Stimulated activated CD8-positive, alpha-beta memory T cell treated with anti-CD3 and anti-CD28 coated beads, Interleukin-15, amount 100 ng/mL, for 1 hour (primary cell): ENCODE measurements at places on chromosomes 1 and 21.

DNA sequence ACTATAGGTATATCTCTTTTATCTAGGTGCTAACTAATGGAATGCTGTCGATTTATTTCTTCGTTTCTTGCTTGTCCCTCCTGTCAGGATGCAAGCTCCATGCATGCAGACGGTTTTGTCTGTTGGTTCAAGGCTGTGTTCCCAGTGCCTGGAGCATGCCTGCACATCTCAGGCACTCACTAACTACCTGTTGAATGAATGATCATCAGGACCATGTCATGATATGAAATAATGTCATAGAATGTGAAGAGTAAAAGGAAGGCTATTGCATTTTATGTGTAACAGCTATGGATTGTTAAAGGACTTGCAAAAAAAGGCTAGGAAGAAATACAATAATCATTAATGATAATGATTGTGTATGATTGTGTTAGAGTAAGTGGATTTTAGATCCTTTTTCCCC is 4.2 kb downstream of the GPR25 start:
- DNase-seq = no peak

DNA sequence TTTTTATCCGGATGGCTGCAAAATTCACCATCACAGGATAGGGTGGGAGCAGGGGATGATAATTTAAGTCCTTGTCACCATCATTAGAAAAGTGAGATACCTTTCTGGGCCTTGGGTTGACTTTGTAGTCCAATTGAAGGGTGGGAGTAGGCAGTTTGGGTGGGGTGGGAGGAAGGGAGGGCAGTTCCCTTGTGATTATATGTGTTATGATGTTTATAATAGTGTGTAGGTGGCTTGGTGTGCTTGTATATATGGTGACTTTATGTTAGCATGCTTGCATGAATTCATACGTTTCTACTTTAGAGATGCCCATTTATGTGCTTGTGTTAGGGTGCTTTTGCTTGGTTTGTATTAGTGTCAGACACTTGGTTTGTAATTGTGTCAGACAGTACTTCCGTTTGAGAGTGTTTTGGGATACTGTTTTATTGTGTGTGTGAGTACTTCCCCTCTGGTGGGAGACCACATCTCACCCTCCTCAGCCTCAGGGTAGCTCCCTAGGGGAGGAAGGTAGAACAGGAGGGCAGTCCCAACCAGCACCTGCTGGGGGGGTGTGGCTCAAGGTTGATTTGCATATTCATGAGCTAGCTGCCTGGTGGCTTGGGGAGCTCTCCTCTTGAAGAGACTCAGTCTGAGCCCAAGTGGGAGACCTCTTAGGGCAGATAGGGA is 6.3 kb upstream of the POU3F1 start:
- no peak for DNase-seq

DNA sequence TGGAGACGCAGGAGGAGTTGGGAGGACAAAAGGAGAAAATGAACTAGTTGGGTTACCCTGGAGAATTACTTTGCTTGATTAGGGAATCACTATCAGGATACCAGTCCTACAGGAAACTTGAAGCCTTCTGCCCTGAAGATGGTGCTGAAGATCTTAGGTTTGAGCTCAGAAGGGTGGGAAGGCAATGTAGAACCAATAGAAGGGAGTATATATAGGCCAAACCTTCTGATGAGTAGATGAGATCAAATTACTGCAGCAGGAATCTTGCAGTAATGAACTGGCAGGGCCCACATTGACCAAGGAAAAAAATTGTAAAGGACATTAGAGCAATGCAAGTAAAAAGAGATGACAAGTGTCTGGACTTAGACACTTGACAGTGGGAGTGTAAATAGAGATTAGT is 116.3 kb upstream of the CACYBP start:
- DNase-seq = no peak

DNA sequence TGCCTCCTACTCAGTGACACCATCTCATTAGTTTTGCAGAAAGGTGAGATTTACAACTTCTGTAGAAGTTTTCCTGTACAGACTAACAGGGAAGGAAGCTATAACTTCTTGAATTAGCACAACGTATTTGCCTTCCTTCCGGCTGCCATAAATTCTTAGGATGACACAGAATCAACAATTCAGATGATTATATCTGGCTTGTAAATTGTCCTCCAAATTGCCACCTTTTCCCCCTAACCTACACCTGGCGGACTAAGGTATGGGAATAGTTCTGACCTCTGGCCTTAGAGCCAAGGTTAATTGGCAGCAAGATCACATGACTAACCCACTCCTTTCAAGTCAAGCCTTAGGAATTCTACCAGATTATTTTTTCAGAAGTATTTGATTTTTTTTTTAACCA is 284.3 kb downstream of the LMO4 start:
- no peak for DNase-seq

- DNase-seq = peak; percentile 83
Observed at GRCh38 chr1:27668808-27669723, 2.9 kb downstream of the IFI6 start.

- DNase-seq = no peak
Observed at GRCh38 chr1:241972703-241973369, 15.3 kb downstream of the BECN2 start.

DNA sequence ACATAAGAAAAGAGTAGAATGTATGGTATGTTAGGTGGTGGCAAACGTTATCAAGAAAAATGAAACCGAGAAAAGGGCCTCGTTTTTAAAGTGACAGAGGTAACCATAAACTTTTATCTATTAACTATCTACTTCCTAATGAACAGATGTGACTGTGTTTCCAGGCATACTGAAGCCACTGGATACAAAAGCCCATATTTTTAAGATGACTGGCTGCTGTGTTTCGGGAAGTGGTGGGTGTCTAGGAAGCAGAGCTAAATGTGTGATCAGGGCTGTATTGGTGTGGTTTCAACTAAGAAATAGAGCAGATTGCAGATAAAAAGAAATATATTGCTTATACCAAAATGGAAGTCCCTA is 71.8 kb downstream of the CHRM3 start:
- no peak for DNase-seq

DNA sequence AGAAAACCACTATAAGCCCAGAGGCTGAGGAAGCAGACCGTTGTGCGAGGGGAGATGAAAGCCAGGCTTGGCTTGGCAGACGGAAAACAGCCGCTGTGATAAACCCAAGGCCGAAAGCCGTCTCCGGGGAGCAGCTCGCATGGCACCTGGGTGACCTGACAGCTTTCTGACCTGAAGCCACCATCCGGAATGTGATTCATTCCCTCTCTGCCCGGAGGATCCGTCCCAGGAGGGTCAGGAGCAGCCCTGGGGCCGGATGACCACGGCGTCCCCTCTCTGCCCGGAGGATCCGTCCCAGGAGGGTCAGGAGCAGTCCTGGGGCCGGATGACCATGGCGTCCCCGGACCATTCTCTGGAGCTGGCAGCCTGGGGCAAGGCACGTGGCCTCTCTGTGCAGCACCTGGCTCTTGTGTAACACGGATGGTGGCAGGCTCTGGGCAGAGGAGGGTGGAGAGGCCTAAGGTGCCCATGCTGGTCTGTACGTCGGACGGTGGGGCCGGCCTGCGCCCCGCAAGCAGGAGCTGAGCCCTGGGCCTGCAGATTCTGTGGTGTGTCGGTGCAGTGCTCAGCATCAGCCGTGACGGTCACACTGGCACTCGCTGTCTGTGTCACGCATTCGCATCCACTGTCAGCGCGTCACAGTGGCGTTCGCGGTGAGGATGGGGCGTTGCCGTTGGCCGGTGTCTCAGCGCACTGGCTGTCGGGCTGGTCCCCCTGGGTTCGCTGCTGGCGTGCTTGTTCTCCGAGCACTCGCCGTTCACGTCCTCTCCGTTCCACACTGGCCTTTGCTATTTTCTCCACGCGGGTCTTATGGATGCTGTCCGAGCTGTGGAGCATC is 50.3 kb downstream of the SLX9 start:
- DNase-seq = no peak

DNA sequence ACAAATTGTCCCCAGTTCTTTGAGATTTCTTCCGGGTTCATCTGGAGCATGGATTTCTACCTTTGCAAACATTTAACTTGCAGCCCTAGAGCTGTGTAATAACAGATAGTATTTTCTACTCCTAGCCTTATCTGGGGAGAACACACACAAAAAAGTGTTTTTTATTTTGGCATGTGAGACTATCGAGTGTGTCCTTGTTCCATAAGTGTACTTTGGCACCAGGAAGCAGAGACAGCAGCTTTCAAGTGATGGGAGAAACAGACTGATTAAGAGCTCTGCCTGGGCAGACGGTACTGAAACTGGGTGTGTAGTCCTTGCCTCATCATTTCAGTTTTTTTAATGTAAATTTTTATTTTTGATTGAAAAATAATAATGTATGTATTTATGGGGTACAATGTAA is 297.4 kb downstream of the ST6GALNAC3 start:
- DNase-seq = no peak

GRCh38 chr1:201750934-201751333 is 78.0 kb upstream of the IPO9 start:
- no peak for DNase-seq

DNA sequence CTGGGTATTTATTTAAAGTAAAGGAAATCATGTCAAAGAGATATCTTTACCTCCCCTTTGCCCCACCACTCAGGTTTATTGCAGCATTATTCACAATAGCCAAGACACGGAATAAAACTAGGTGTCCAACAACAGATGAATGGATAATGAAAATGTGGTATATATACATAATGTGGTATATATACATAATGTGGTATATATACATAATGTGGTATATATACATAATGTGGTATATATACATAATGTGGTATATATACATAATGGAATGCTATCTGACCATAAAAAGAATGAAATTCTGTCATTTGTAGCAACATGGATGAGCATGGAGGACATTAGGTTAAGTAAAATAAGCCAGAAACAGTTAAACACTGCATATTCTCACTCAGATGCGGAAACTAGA is 262.6 kb upstream of the PLXNA2 start:
- no peak for DNase-seq
